ENCODE measurements at places on chromosomes 16 and 17.

DNA sequence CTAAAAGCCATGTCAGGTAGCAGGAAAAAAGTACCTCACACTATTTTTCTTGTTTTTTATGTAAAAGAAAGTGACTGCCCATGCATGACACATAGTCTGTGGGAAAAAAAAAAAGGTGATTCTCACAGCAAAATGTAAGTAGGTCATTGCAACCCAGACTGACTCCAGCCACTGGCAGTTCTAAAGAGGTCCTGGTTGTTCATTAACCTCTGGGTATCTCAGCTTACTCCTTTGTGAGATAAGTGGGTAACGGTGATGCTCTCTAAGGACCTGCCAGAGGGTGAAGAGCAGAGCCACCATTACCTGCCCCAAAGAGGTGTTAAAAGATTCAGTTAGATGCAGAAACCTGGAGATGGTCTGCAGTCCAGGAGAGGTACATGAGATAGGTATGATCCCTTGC, 531.9 kb downstream of the GRIN2A start:
- no peak for DNase-seq

- DNase-seq, result peak; percentile 3
These were observed 282.4 kb downstream of the ABCC12 start for GRCh38 chr16:47873434-47873833.

GRCh38 chr16:69476920-69477443, 52.6 kb downstream of the CYB5B start:
- DNase-seq, result peak; percentile 79

DNA sequence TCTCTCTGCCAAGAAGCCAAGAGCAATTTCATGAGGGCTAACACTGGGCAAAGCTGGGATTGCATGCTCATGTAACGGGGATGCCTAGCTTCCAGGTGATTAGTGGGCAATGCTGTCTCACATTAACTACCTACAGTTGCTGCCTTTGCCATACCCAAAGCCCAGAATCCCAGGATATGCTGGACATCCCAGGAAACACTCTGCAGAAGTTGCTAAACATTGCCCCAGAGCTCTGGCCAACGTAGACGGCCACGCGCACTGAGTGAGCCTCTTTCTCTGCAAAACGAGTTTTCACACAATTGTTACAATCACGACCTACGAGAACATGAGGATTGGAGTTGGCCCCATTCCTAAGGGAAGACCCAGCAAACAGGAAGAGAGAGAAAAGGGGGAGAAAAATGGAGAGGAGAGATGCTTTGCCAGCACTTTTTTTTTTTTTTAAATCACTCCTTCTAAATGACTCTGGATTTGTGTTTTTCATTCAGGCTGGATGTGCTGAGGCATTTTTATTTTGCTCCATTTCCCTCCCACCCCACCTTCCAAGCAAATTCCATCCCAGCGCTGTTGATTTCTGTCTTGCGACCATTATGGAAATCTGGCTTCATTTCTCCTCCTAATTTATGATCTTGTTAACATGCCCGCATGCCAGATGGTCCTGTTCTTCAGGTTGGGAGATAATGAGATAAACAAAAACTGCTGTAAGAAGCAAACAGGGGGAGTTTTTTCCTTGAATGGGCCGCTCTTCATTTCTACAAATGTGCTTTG, 112.8 kb upstream of the DNAH9 start:
- DNase-seq, result no peak

DNA sequence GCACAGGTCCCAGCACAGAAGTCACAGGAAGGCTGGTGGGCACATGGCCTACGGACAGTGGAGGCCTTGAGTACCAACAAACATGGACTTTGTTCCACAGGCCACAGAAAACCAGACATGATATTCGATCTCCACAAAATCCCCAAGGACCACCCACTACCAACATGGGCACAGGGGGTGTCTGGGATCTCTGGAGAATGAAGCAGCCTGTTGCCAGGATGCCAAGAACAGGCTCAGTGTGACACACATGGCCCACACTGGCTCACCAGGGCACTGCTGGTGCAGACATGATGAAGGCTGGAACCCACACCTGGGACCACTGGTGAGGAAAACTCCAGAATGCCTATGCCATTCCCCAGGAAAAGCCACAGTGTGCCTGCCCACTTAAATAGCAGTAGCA, 120.2 kb downstream of the C16orf78 start:
- DNase-seq, result no peak

DNA sequence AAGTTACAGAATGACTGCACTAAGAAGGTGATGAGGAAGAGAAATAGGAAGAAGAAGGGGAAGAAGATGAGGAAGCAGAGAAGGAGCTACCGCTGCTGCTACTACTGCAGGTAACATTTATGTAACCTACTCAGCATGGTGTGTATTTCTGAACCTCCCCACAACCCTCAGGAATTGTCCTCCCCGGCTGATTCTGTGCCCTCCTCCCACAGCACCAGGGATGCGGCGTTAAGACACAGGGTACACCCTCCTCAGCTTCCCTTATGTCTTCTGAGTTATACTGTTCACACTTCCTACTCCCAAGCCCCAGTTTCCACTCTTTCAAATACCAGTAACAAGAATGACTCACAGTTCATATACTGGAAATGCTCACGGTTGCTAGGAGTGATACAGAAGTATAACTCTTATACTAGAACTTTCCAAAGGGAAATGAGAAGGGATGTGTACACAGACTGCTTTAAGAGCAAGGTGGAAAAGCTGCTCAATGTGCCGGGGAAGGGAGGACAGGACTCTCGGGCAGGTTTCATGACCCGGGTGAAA, 224.5 kb upstream of the PSMD7 start:
- DNase-seq, result no peak

GRCh38 chr17:10844621-10845387, 6.9 kb upstream of the PIRT start:
- DNase-seq, result peak; percentile 34

- DNase-seq, result no peak
These were observed 25.7 kb upstream of the RASL10B start for GRCh38 chr17:35705705-35706104.

DNA sequence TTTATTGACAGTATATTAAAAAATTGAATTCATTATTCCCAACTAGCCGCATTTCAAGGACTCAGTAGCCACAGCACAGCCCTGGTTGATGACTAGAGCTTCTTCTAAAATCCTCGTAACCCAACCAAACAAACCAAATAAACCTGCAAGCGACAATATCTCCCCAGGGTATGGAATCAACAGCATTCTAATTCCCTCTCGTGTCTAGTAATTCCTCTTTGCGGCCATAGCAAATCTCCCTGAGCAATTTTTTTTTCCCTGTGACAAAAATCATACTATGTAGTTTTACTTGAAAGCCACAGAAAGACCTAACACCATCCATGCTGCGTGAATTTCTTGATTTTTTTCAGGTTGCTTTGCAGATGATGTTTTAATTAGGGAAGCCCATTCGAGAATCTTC, 143.4 kb upstream of the MYOCD start:
- no peak for DNase-seq

DNA sequence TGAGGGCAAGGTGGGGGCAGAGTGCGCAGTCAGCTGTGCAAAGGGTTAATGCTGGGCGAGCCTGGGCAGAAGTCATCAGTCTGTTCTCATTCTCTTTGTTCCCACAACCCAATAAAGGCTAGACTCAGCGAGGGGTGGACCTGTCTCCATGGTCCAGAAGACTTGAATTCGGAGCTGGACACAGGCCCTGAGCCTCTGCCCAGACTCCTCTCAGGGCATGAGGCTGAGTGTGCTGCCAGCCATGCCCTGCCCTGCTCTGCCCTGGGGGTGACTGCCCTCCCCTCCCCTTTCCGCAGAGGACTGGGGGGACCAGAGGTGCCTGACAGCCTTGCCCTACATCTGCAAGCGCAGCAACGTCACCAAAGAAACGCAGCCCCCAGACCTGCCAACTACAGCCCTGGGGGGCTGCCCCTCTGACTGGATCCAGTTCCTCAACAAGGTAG, 54.5 kb downstream of the MRC2 start:
- no peak for DNase-seq
